ENCODE measurements at places on chromosomes 2 and 18.

GRCh38 chr2:207051385-207051965, 112.2 kb downstream of the CPO start:
- DNase-seq = no peak

GRCh38 chr2:235382179-235382578, 111.7 kb upstream of the AGAP1 start:
- DNase-seq = no peak

- no peak for DNase-seq
Observed at GRCh38 chr2:138421971-138422335, 79.6 kb upstream of the SPOPL start.

GRCh38 chr2:117985092-117985491, 28.8 kb downstream of the CCDC93 start:
- DNase-seq = no peak

DNA sequence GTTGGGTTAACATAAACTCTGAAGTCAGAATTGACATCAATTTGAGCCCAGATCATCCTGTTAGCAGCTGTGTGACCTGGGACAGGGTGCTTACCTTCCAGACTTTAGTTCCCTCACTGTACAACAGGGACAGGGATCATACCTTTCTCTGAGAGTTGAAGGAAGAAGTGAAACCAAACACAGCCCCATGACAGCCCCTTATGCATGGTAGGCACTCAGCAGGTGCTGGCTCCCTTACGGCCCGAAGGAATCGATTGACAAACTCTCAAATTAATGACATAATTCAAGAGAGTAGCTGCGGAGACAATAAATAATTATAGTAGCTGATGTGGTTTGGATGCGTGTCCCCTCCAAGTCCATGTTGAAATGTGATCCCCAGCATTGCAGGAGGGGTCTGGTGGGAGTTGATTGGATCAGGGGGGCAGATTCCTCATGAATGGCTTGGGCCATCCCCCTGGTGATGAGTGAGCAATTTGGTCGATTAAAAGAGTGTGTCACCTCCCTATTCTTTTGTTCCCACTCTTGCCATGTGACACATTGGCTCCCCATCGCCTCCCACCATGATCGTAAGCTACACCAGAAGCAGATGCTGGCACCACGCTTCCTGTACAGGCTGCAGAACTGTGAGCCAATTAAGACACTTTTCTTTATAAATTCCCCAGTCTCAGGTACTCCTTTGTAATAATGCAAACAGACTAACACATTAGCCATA, 72.4 kb downstream of the ODC1 start:
- no peak for DNase-seq

GRCh38 chr2:36027616-36028015, 328.0 kb upstream of the CRIM1 start:
- DNase-seq = no peak

DNA sequence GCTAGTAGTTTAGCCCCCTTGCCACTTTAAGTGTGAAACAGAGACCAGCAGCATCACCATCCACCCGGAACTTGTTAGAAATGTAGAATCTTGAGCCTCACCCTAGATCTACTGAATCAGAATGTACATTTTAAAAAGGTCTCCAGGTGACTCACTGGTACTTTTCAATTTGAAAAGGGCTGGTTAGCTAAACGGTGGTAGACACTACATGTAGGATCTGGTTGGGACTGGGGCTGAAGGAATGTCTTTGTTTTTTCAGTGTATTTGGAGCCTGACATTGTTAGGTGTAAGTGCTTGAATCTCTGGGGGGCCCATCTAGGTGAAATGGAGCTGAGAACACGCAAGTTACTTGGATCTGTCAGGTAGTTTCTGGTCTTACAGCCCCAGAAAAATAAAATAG, 44.0 kb upstream of the XPO1 start:
- no peak for DNase-seq

DNA sequence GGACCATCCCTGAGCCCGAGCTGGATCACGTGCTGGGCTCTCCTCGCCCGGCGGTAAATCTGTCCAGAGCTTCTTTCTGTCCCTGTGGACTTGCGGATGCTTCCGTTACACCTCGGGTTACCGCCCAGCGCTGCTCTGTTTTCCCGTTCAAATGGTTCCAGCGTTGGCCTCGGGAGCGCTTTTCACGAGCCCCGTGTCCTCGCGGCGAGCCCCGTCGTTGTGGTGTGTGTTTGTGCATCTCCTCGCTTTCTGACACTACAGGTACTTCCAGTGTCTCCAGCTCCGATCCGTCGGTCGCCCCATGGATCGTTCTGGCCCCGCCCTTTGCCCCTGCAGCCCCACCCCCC, 77.4 kb downstream of the RTP5 start:
- no peak for DNase-seq

- DNase-seq = no peak
Observed at GRCh38 chr18:41644466-41644865, 310.6 kb upstream of the PIK3C3 start.

DNA sequence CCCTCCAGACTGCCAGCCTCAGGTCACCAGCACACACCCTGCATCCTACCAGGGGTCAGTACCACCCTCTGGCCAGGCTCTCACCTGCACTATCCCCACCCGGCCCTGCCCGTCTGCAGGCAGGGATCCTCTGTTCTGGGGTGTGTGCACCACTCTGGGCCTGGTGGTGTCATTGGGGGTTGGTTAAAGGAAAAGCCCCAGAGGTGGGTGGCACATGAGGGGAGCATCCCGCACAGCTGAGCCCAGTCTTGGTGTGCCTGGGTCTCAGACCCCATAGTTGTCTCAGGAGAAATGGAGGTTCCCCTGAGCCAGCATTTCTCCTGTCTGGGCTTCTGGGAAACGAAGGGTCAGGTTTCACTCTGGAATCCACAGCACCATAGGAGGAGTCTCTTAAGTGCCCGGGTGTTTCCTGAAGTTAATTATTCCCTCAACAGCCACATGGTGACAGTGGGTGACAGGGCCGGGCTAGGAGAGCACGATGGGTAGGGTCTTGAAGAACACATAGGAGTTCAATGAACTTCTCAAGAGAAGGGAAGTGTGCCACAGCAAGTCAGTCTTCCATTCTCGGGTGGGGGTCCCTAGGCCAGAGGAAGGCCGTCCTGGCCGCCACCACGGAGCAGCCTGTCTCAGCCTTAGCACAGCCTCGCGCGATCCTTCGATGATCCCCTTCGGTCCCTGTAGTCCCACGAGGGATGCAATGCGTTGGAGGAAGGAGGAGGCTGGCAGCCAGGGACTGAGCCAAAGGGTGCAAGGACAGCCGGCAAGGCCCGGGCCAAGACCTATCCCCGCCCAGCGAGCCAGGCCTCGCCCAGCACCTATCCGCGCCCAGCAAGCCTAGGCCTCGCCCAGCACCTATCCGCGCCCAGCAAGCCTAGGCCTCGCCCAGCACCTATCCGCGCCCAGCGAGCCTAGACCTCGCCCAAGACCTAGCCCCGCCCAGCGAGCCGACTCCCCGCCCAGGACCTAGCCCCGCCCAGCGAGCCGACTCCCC, 1.1 kb upstream of the FARP2 start:
- peak; percentile 57 for DNase-seq

- DNase-seq = no peak
Observed at GRCh38 chr18:35786365-35787042, 186.0 kb upstream of the RMP24 start.

GRCh38 chr2:170878505-170878904, 50.5 kb upstream of the GORASP2 start:
- DNase-seq = no peak

- DNase-seq = no peak
Observed at GRCh38 chr18:53952700-53953099, 271.8 kb downstream of the MBD2 start.

GRCh38 chr2:149329489-149330126, 779 bp upstream of the LYPD6 start:
- DNase-seq = no peak

GRCh38 chr2:184206045-184206444, 392.3 kb upstream of the ZNF804A start:
- no peak for DNase-seq

DNA sequence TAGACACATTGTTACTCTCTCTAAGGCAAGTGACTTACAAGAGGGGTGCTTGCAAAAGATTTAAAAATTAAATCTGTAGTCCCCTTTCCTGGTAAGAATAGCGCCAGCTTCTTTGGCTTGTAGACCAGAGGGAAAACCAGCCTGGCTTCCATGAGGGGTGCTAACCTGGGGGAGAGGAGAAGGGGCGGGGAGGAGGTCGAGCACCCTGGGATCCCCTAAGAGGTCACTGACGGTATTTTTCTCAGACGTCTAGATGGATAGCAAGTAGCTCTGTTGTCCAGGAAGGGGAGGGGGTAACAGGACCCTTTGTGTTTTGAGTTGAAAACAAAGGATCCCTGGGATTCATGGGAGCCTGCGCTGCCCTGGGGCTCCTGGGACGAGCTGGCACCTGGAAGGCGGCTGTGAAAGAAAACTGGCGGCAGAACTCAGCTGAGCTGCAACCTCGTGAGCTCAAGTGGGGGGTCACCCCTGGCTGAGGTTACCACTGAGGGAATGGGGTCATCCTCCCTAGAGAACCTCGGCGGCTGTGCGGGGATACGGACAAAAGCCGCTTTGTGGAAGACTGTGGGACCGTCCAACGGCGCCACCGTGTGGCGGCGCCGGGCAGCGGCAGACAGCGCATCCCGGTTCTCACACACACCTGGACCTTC, 37.8 kb upstream of the MRPL19 start:
- DNase-seq = no peak

DNA sequence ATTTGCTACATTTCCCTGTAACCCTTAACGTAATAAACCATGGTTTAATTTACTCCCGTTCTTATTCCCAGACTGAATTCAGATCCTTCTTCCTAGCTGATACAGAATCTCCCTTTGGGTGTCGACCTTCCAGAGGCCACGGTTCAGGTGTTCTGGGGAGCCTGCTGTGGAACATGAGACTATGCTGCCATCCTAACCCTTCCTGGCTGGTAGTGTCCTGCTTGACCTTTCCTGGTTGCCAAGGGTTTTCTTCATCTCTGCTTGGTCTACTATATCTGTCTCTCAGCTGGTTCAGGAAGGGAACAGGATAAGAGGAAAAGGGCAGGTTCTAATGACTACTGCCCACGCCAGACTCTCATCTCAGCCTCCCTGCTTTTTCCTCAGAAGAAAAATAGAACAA, 36.5 kb downstream of the STAT1 start:
- no peak for DNase-seq

GRCh38 chr2:225493420-225494099, 94.0 kb downstream of the NYAP2 start:
- no peak for DNase-seq
